ENCODE measurements at places on chromosomes 1 and 21.

DNA sequence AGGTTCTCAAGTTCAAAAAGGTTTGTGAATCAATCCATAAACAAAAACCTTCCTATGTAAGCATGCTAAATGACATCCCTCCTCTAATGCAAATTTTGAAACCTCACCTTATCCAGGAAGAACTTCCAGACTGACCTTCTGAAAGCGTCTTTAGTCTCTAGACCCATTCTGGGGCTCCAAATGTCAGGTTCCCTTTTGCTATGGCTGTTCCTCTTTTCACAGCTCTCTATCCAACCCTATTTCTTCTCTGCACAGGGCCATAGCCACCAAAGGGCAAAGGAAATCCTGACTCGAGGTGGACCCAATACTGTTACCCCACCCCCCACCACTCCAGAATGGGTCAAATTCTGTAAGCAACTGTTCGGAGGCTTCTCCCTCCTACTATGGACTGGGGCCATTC, 3.4 kb downstream of the ATP1A4 start:
- no peak for DNase-seq

DNA sequence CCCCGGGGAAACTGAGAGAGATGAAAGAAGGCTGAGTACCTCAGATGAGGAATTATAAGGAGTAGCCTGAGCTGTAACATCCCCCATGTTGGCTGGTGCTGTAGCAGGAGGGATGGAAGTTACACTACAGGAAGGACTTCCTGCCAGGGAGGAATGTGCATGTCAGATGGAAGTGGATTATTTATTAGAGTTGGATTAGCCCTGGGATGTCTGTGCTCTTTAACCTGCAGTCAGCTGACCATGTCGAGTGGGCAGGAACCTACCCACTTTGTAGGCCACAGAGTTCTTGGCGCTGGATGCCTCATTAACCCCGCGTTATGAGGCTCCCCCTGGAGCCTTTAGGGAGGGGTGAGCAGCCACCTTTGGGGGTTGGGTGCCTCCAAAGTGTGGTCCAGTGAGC, 757 bp upstream of the SEMA4A start:
- no peak for DNase-seq

GRCh38 chr1:145782272-145783099, 41.4 kb downstream of the RNF115 start:
- no peak for DNase-seq

- DNase-seq: no peak
Measured at GRCh38 chr1:51570063-51570710, 46.7 kb upstream of the OSBPL9 start.

- DNase-seq: no peak
Measured at GRCh38 chr1:100458661-100459357, 79.1 kb upstream of the GPR88 start.

DNA sequence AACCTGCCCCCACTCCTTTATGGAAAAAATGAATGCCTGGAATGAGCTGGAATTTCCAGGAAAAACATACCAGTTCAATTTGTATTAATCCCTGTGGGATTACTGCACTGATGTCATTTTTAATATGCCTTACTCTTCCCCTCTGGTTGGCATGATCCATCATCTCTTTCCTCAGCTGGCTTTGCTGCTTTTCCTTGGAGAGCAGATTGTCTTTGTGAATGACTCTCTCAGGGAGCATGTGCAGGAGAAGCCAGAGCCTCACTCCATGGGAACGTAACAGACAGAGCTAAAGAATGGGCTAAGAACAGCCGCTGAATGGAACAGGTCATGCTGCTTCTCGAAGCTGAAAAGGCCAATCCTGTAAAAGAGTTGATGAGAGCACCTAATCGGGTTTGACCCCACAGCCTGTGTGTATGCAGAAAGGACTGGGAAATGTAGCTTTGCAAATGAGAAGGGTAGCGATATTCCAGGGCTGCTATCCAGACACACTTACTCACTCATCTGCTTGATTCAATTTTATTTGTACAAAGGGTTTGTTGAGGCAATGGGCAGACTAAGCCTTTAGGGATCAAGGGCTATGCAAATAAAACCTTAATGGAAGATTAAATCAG, 20.7 kb downstream of the PHC2 start:
- peak; percentile 89 for DNase-seq

DNA sequence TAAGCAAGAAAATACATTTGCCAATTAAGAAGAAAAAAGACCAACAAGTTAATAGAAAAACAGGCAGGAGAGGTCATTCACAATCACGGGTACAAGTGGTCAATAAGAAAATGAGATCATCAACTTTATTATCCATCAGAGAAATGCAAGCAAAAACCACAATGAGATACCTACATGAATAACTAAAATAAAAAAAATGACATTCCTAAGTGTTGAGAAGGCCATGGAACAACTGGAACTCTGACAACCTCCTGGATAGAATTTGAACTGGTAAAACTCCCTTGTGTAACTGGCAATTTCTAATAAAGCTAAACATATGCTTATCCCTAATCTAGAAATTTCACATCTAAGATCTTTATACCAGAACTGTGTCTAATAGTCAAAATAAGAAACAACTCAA, 135.4 kb upstream of the BACE2 start:
- DNase-seq: no peak

DNA sequence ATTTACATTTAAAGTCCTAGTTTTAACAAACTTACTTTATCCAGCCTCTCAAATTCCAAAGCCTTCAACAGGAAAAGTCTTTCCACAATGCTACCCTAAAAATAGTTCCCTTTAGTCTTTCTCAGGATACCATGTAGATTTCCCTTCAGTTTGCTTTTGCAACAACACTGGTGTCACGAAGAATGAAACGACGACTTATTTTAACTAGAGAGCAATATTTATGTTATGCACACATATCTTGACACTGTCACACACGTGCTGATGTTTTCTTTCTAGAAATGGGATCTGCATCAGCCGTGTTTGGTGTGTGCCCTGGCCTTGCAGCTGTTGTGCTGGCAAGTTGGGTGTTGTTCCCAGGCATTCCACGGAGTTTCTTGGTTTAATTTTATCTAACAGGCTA, 75.5 kb downstream of the SIPA1L2 start:
- no peak for DNase-seq

- DNase-seq: no peak
Measured at GRCh38 chr1:166988974-166989515, at the start of gene MAEL. MAEL (plus strand) TSS chr1:166989280; CDS start chr1:166989353, 73 bp downstream.

DNA sequence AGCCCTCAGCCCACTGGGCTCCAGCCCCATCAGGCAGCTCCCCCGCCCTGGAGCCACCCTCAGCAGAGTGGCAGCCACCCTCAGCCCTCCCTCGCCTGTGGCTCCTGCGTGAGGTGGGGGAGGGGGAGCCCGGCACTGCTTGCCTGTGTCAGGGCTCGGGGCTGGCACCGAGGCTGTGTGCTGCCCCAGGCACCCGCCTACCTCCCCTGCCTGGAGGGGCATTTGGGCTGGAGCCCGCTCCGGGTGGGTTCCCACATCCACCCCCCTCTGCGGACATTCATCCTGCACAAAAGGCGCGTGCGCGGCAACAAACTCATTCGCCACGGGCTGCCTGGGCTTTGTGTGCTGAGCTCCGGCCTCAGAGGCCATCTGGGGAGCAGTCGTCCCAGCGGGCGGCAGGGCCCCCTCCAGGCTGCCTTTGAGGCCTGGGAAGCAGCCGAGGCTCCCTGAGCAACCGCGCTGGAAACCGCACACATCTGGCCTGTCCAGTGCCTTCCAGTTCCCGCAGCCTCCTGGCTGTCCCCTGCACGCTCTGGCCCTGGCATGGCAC, 12.6 kb upstream of the TNFRSF14 start:
- peak; percentile 85 for DNase-seq

DNA sequence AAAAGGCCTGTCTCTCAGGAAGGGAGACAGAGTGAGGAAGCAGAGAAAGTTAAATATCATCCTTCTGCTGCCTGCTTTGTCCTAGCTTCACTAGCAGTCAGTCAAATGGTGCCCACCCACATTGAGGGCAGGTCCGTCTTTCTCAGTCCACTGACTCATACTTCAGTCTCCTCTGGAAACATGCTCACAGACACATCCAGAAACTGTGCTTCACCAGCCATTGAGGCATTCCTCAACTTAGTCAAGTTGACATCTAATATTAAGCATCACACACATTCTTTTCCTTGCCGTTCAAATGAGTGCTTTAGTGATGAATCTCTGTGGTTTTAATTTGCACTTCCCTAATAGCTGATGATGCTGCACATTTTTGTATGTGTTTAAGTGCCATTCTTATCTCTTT, 777.8 kb upstream of the PRMT6 start:
- DNase-seq: no peak

DNA sequence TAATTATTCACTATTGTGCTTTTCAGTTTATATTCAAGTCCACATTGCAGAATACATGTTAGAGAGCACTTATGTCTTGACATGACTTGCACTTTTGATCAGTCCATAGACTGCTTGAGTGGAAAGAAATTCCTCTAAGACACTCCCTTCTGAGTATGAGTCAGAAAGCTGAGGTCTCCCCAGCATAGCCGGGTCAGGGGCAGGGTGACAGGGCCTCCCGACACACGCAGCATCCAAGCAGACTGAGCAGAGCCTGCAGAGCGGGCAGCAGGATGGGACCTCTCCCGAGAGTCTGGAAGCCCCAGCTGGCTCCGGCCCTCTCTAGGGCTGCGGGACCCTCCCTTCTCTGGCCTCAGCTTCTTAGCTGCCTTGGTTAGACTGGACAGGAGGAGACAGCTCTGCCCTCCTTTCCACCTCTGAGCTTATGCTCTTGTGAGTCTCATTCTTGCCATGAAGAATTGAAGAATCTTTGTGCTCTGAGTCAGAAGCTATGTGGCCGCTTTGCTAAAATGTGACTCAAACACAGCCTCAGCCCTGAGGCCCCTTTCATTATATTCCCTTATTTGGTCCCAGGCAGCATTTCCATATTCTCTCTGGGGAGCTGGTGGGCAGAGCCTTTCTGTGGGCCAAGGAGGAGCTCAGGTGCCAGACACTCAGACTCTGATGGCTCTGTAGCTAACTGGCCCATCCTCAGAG, 11.2 kb upstream of the CAPN2 start:
- peak; percentile 54 for DNase-seq

DNA sequence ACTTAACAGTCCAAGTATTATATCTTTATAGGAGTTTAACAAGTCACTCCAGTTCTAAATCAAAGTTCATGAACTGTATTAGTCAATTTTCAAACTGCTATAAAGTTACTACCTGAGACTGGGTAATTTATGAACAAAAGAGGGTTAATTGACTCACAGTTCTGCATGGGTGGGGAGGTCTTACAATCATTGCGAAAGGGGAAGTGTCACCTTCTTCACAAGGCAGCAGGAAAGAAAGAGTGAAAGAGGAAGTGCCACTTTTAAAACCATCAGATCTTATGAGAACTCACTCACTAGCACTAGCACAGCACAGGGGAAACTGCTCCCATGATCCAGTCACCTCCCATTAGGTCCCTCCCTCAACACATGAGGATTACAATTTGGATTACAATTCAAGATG, 70.0 kb downstream of the CLCA4 start:
- no peak for DNase-seq

DNA sequence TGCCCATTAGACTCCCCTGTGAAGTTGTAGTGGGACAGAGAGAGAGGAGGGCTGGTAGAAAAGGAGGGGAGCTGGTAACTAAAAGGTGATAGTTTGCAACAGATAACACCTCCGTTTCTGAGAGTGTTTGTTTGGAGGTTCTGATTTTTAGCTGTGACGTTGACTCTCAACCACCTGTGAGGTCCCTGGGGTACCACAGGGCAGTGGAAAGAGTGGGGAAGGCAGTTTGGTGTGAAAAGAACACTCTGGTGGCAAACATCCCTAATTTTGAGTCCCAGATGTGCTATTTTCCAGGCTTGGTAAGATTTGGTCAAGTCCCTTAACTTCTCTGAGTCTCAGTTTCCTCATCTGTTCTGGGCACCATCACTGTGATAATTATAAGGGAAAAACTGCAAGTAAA, 29.3 kb downstream of the RAB3B start:
- DNase-seq: no peak

GRCh38 chr21:15820852-15821379, 91.1 kb downstream of the USP25 start:
- no peak for DNase-seq

- DNase-seq: no peak
Measured at GRCh38 chr1:228867951-228868730, 132.9 kb downstream of the RHOU start.

- DNase-seq: no peak
Measured at GRCh38 chr1:156285437-156285836, 1.3 kb downstream of the TMEM79 start.

GRCh38 chr1:44326024-44326701, 28.9 kb downstream of the ERI3 start:
- no peak for DNase-seq

GRCh38 chr1:9824702-9825089, 931 bp upstream of the CLSTN1 start:
- DNase-seq: no peak

GRCh38 chr21:43331962-43332828, 94.7 kb downstream of the SIK1 start:
- peak; percentile 66 for DNase-seq

GRCh38 chr1:209756615-209757445, 977 bp downstream of the TRAF3IP3 start:
- no peak for DNase-seq

DNA sequence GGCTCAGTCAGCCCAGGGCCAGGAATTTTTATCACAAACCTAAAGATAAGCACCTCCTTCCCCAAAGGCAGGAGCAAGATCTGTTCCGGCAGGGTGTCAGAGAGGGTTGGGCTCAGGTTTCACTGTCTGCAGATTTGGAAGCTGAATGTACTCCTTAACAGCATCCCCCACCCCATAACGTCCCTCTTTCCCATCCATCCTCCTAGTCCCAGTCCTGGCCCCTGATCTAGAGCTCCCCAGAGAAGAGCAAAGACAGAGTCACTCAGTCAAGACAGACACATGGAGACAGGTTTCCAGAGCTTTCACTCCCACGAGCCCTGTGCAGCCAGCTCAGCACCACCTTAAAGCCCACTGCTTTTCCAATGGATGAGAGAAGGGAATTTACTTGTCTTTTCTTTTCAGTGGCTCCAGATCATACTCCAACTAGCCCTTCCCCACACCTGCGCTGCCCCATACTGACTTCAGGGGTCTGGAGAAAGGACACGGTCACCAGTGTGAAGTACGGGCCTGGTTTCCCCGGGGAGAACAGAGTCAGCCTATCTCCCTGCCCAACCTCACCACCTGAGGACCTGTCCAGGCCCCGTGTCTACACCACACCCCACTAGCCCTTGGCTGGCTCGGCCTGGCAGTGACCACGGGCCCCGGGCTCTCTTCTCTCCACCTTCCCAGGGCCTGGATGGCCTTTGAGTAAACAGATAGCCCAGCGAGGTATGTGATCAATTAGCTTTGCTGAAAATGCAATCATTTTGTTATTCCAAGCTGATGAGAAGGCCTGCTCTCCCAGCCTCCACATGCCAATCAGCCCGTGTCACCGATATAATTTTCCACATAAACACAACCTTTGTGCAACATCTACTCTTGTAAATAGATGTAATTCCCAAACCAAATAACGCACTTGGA, 249.1 kb downstream of the FOXD2 start:
- no peak for DNase-seq

DNA sequence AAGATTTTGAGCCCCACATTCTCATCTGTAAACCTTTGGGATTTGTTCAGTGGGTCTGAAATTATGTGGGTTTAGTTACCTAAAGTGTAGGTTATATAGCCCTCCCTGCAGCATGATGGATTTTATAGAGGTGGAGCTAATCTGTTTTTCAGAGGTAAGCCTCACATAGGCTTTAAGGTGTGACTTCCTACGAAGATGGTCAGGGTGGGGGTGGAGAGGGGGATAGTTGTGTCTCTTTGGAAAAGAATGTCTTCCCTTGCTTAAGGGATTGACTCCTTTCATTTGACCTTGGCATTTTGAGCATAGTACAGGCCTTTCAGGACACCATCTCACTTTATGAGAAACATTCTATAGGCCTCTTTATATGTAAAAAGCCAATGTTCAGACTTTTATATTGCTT, 3.4 kb downstream of the CACHD1 start:
- no peak for DNase-seq
